ENCODE measurements at places on chromosomes 6 and 20. TPM values are rescaled to one million over a fixed set of nuclear protein-coding genes. Genes with fewer than 3 reads are reported as not detected.

DNA sequence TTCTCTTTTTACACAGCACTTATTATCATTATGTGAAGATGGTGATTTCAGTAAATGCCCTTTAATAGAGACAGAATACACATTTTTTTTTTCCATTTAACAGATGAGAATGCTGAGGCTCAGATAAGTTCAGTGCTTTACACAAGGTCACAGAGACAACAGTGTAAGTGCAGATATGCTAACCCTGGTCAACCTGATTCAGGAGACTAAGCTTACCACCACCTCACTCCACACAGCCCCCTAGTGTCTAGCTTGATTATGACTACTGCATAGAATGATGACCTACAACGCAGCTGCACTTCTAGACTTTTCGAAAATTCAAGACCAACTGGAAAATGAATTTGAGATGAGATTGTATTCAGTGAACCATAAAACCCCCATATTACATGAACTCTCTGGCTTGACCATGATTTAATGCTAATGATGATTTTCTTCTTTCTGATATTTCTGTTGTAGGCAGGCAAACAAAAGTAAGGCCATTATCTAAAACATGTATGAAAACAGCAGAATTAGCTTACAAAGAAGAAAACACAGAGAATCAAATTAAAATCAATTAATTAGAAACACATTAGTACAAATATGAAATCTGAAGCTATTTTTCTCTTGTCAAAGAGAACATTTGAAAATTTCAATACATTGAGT lies 212.1 kb upstream of the PHACTR1 start:
- H3K4me3 ChIP-seq: no peak overlapping the region
- no peaks in the 10 kb centered on the region for H3K4me1 ChIP-seq
- H3K27me3 ChIP-seq: no peaks in the 10 kb centered on the region
- H3K27ac ChIP-seq: no peak overlapping the region
- DNase-seq: no peak

GRCh38 chr6:27678469-27678868 lies 205.6 kb upstream of the ZNF184 start:
- H3K4me3 ChIP-seq: no peak overlapping the region
- H3K36me3 ChIP-seq: no peaks in the 10 kb centered on the region
- no peak for DNase-seq
- H3K4me1 ChIP-seq: peaks cover 3% of the 10 kb centered on the region
- no peak overlapping the region for H3K27ac ChIP-seq

BNIP5 gene
- total RNA-seq: not detected

MAP7 gene
- total RNA-seq: 18.3 TPM

All from lower lobe of right lung (tissue), 2 donors.